Hair follicle dermal papilla cell (primary cell): ENCODE measurements at places on chromosomes 13 and 19. TPM values are rescaled to one million over a fixed set of nuclear protein-coding genes. Genes with fewer than 3 reads are reported as not detected.

SIAH3 gene
- total RNA-seq = not detected in 2 replicates

REEP6 gene
- total RNA-seq = 1.3 and 1.8 TPM in 2 replicates

C3 gene
- total RNA-seq = 0.97 and 3.1 TPM in 2 replicates

IL4I1 gene
- total RNA-seq = 0.24 and 1.1 TPM in 2 replicates

COL4A1 gene
- total RNA-seq = 51.3 and 56.8 TPM in 2 replicates

CYP4F2 gene
- not detected in 2 replicates for total RNA-seq

ZNF547 gene
- total RNA-seq = 2.9 and 3.9 TPM in 2 replicates

LSM14A gene
- total RNA-seq = 66.9 and 73.2 TPM in 2 replicates

COMP gene
- 0.32 and 0.49 TPM in 2 replicates for total RNA-seq

OR10H1 gene
- total RNA-seq = not detected in 2 replicates

GRIK5 gene
- total RNA-seq = 0.12 and 0.32 TPM in 2 replicates

GPR4 gene
- total RNA-seq = not detected in 2 replicates

NCR1 gene
- not detected in 2 replicates for total RNA-seq

FIZ1 gene
- 3.9 and 7.3 TPM in 2 replicates for total RNA-seq

PDX1 gene
- total RNA-seq = not detected in 2 replicates

FBXO27 gene
- total RNA-seq = 2.8 and 3.4 TPM in 2 replicates

RNF225 gene
- total RNA-seq = 0.32 TPM in 1 of 2 replicates, not detected in the other

SMAD9 gene
- 2.8 and 3.1 TPM in 2 replicates for total RNA-seq

SLC17A7 gene
- total RNA-seq = 0.16 and 0.36 TPM in 2 replicates

CDC42EP5 gene
- 32.1 and 36.8 TPM in 2 replicates for total RNA-seq

CD209 gene
- total RNA-seq = not detected in 2 replicates

OR10H4 gene
- total RNA-seq = not detected in 2 replicates

ZNF850 gene
- 1.3 and 4.5 TPM in 2 replicates for total RNA-seq

CEACAM19 gene
- total RNA-seq = 0.49 and 1.3 TPM in 2 replicates

IZUMO4 gene
- total RNA-seq = 1.7 and 2.6 TPM in 2 replicates

ZNF626 gene
- 23.6 and 28.1 TPM in 2 replicates for total RNA-seq

GADD45B gene
- 84.1 and 91.1 TPM in 2 replicates for total RNA-seq

VSTM2B gene
- total RNA-seq = not detected in 2 replicates

WDR88 gene
- total RNA-seq = not detected in 2 replicates

EFNA2 gene
- total RNA-seq = not detected in 2 replicates

ZNF432 gene
- 10.9 and 11.1 TPM in 2 replicates for total RNA-seq

IFI30 gene
- total RNA-seq = 25.2 and 33.3 TPM in 2 replicates

CD33 gene
- total RNA-seq = not detected in 2 replicates

KIR2DL3 gene
- total RNA-seq = not detected in 2 replicates

SLC46A3 gene
- 6.6 and 8.4 TPM in 2 replicates for total RNA-seq

ERCC5 gene
- total RNA-seq = 62.1 and 64.2 TPM in 2 replicates

MTUS2 gene
- 5.5 and 7.4 TPM in 2 replicates for total RNA-seq

SPIB gene
- not detected in 2 replicates for total RNA-seq

POLR2E gene
- total RNA-seq = 86.5 and 134 TPM in 2 replicates

KLK13 gene
- not detected in 2 replicates for total RNA-seq

PSG11 gene
- 0.97 TPM in 1 of 2 replicates, not detected in the other for total RNA-seq

ZNF627 gene
- total RNA-seq = 13.5 and 19.0 TPM in 2 replicates

SMIM44 gene
- not detected in 2 replicates for total RNA-seq

ZNF492 gene
- 0.16 and 0.24 TPM in 2 replicates for total RNA-seq

PRKCG gene
- 0.12 TPM in 1 of 2 replicates, not detected in the other for total RNA-seq

LPAR2 gene
- 3.5 and 3.7 TPM in 2 replicates for total RNA-seq

KLK2 gene
- not detected in 2 replicates for total RNA-seq

MYO16 gene
- total RNA-seq = under 0.01 TPM in 2 replicates

FPR3 gene
- total RNA-seq = not detected in 2 replicates

ZNF610 gene
- total RNA-seq = 1.9 and 2.6 TPM in 2 replicates

CARM1 gene
- 49.3 and 52.4 TPM in 2 replicates for total RNA-seq
